ENCODE measurements at places on chromosomes 1 and 21. TPM values are rescaled to one million over a fixed set of nuclear protein-coding genes. Genes with fewer than 3 reads are reported as not detected.

NCSTN gene
- total RNA-seq = 34.5 TPM

KRTAP6-1 gene
- not detected for total RNA-seq

GRCh38 chr1:93999840-94000415, 90.7 kb upstream of the GCLM start:
- DNase-seq = no peak

DNA sequence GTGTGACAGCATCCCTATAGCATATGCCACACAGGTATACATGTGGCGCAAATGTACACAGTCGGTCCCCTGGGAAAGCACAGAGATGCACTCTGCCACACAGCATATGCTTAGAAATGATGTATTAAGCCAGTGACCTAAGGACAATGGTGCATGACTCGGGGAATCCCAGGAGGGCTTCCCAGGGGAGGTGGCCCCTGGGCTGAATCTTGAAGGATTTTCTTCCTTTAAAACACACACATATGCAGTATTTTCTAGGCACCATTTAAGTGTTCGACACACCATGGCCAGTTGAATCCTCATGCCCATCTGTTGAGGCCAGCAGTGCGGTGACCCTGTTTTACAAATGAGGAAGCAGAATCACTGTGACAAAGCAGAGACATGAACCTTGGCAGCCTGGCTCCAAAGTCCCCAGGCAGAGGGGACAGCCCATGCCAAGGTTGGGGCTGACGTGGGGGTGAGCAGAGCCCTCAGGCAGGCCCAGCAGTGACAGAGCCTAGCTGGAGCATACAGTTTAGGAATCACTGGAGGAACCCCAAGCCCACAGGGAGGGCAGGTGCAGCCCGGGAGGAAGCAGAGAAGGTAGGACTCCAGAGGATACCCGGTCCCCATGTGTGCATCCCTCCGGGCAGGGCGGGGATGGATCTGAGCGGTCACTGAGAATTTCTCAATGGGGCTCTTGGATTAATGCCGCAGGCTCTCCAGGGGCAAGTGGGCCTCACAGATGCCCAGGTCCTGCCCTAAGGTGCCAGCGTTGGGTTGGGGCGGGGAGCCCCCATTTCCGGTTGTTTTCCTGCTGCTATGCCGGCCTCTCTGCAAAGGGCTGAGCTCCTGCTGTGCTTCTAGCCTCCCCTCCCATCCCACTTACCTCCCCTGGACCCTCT, 28.4 kb downstream of the WNT3A start:
- DNase-seq = no peak

FOXD2 gene
- not detected for total RNA-seq

DNA sequence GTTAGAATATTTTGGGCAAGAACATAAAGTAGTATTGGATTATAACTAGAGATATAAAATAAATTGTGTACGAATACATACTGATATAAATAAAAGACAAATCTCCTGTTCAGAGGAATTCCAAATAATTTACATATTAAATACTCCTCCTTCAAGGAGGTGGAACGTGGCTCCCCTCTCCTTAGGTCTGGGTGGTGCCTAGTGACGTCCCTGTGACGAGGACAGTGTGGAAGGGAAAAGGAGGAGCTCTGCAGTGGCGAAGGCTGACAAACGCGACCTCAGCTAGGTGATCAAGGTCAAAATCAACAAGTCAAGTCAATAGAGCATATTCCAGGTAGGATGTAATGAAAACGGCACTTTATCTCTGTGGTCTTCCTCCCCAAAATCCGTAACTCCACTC, 310.0 kb downstream of the SMYD3 start:
- no peak for DNase-seq

DNA sequence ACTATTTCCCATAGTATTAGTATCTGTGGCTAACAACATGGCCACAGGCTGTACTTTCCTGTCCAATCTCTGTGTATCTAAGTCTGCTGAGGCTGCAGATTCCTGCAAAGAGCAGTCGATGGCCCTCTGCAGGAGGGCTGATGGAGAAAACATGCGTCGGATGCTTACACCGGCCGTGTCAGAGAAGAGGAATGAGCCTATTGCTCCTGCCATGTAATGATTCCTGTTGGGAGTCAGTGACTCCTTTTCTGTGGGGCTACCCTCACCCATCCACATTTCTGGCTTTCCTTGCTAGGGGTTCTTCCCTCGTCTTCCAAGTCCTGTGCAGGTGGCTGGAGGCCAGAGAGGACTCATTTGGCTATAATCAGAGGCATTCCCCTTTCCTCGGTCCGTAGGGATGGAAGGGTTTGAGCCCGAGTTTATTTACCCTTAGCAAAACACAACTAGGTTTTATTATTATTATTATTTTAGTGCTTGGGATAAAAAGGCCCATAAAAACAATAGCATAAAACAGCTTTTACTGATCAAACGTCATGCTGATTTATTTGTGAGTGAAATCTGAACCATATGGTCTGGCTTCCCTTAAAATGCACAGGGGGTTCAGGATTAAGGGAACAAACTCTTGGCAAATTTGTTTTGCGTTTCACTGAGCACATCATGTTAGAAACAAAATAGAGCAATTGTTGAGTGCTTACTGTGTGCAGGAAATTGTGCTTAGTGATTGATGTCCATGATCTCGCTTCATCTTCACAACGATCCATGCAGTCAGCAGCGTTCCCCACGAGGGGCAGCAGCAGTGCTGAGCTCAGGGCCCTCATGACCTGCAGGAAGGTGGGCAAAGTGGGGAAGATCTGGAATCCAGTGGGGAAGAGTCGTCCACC, 70.8 kb downstream of the KIF26B start:
- no peak for DNase-seq

LYPD8 gene
- total RNA-seq = not detected

ELAPOR1 gene
- 0.17 TPM for total RNA-seq

PGBD5 gene
- total RNA-seq = 2.7 TPM

DNA sequence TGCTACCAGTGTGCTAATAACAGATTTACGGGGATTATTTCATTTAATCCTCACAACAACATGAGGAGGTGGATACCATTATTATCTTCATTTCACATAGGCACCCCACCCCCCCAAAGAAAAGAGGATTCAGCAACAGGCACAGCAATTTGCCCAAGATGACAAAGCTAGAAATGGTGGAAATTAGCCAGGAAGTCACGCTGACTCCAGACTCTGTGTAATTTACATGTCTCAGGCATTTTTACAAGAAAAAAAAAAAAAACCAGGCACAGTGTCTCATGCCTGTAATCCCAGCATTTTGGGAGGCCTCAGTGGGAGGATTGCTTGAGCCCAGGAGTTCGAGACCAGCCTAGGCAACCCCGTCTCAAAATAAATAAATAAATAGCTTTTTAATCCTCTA, 37.5 kb upstream of the PRDM2 start:
- DNase-seq = peak; percentile 10

CLCA4 gene
- not detected for total RNA-seq

- no peak for DNase-seq
Measured at GRCh38 chr1:197197430-197197997, 51.0 kb upstream of the ASPM start.

GRCh38 chr1:160030657-160031364, 979 bp downstream of the PIGM start:
- DNase-seq = no peak

NTMT2 gene
- not detected for total RNA-seq

DNA sequence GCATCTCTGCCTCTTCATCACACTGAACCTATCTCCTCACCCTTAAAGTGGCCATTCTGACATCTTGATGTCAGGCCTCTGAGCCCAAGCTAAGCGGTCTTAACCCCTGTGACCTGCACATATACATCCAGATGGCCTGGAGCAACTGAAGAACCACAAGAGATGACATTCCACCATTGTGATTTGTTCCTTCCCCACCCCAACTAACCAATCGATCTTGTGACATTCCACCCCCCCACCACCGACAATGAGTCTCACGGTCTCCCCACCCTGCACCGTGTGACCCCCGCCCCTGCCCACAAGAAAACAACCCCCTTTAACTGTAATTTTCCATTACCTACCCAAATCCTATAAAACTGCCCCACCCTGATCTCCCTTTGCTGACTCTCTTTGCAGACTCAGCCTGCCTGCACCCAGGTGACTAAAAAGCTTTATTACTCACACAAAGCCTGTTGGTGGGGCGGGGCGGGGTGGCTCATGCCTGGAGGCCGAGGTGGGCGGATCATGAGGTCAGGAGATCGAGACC, 21.0 kb upstream of the PINK1 start:
- no peak for DNase-seq

LCE3E gene
- total RNA-seq = not detected

GRCh38 chr1:29984862-29985605, 738.4 kb downstream of the MATN1 start:
- no peak for DNase-seq

- no peak for DNase-seq
Measured at GRCh38 chr1:60461925-60462595, 388.5 kb upstream of the C1orf87 start.

CDKN2C gene
- total RNA-seq = 16.3 TPM

DNA sequence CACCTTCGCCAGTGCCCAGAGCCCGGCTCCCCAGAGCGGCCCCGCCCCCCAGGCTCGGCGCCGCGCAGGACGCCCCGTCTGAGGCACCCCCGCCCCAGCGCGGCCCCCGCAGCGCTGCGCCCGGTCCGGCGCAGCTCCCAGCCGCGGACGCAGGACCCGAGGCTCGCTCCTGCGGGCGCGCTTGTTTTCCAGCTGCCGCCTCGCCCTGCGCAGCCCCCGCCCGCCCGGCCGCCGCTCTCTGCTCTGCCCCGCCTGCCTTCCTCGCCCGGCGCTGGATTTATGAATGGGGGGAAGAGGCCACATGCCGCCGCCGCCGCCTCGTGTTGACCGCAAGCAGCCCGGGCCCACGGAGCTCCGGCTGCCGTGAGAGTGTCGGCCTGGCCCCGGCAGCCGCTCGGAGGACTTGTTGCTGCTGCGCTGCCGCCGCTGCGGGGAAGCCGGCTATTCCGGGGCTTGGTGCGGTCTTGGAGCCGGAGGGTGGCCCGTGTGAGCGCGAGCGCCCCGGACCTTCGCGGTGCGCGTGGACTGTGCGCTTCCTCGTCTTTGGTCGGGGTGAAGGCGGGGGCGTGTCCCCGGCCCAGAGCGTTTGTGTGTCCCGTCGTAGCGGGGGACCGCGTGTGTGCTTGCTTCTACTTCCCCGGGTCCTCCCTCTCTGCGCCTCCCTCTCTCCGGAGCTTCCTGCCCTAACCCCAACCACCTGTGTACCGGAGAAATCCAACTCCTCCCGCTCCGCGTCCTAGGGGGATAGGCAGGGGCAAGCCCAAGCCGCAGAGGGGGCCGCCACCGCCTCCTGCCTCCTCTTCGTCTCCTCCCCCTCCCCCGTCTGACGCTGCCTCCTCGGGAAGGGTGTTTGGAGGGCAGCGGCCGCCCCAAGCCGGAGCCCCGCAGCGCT, 736 bp downstream of the KCNC4 start:
- DNase-seq = no peak

GRCh38 chr1:239125027-239125426, 261.3 kb upstream of the CHRM3 start:
- DNase-seq = no peak

CD160 gene
- total RNA-seq = not detected

DNA sequence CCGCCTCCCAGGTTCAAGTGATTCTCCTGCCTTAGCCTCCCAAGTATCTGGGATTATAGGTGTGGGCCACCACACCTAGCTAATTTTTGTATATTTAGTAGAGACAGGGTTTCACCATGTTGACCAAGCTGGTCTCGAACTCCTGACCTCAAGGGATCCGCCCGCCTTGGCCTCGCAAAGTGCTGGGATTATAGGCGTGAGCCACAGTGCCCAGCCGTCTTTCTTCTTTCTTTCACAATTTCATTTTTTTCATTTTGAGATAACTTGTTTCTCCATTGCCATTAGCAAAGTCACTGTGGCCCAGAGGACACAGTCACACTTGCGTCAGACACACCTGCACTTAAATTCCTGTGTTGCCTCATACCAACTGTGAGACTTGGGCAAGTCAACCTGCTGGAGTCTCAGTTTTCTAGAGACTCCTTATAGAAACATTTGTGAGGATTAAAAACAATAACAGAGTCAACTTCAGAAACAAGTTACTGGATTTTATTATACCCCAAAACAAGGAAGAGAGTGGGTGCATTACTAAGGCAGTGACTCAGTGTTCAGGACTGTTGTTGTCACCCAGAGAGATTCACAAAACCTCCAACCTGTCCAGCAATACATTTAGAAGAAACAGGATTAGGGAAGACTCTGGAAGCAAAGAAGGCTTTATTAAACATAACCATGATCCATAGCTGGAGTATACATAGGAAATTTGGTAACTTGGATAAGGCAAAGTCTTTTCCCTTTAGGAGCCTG, 2.6 kb downstream of the TEDDM1 start:
- no peak for DNase-seq

MAP10 gene
- total RNA-seq = 2.3 TPM

- DNase-seq = no peak
Measured at GRCh38 chr1:180456191-180456590, 46.2 kb downstream of the ACBD6 start.

- no peak for DNase-seq
Measured at GRCh38 chr1:162702628-162703027, 70.4 kb downstream of the DDR2 start.

- no peak for DNase-seq
Measured at GRCh38 chr1:43968348-43968948, 1.4 kb upstream of the DPH2 start.

DNA sequence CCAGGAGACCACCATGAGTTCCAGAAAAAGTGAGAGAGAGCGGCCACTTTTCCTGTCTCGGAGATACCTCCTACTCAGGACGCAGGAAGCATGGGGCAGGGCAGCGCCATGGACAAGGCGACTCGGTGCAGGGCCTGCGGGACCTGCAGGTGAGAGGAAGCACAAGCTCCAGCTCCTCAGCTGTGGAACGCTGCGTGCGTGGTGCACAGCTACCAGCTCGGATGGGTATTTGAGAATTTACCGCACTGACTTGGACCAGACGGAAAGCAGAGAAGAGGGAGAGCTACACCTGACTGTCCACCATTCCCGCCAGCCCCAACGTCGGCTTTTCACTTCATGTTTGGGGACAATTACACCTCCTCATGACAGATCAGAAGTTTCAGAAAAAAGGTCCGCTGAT, 8.2 kb upstream of the CDK11A start:
- no peak for DNase-seq

- DNase-seq = no peak
Measured at GRCh38 chr1:92795166-92795565, 10.3 kb upstream of the EVI5 start.

DNA sequence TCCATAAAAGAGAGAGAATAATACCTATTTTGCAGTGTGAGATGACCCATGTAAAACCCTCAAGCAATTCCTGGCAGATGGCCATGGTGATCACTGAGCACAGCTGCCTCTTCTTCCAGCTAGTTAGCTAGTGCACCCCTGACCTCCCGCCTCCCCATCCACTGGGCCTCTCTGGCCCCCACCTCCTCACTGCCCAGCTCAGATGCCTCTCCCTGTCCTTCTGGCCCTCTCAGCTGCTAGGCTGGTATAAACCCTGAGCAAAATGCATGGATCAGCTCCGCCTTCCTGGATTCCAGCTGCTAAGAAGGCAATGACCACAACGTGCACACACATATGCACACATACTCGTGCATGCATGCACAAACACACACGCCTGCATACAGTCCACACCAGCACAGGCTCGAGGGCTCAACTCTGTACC, 117.2 kb downstream of the DMRTB1 start:
- no peak for DNase-seq

ALX3 gene
- total RNA-seq = not detected

- no peak for DNase-seq
Measured at GRCh38 chr1:64162151-64162550, 41.3 kb upstream of the UBE2U start.

RBM11 gene
- total RNA-seq = not detected

All from gastrocnemius medialis (tissue), 4 donors.